ENCODE measurements at places on chromosomes 7 and 10.
A peak's percentile ranks its signal among the peaks of the same experiment; 100 is the strongest.

GRCh38 chr7:11665357-11665756 is 166.6 kb downstream of the THSD7A start:
- DNase-seq: no peak

DNA sequence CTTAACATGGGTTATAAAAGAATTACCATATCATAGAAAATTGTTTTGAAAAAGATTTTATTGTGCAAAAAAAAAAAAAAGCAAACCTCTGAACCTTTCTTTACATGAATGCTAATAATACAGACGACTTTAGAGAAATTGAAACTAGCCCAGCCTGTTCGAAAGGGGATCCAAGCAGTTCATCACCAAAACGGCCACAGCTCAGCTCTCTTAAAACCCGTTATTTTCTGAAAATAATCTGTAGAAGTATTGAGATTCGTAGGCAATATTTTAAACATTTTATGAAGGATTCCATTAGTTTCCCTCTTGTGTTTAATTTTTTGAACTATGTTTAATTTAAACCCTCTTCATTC is 9.9 kb upstream of the GSAP start:
- DNase-seq: no peak

GRCh38 chr10:1074748-1075308 is 18.6 kb downstream of the WDR37 start:
- no peak for DNase-seq

GRCh38 chr7:106515321-106515720 is 145.6 kb downstream of the CCDC71L start:
- no peak for DNase-seq

- DNase-seq: no peak
Measured at GRCh38 chr7:71696511-71696910, 564.6 kb downstream of the GALNT17 start.

DNA sequence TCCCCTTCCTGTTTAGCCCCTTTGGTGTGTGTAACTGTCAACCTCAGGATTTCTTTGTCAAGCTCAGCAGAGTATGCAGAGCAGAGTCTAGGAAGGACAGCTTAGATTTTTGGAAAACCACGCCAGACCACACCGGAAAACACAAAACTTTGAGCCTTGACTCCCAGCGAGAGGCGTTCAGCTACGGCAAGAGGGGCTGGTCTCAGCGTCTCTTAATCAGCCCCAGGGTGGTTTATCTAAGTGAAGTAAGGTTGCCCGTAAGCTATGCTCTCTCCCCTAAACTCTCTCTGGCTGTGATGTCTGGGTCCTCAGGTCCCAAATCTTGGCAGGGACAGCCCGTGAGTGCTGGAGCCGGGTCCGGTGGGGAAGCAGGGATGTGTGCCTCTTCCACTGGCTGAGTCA is 230.9 kb downstream of the KLF6 start:
- no peak for DNase-seq

DNA sequence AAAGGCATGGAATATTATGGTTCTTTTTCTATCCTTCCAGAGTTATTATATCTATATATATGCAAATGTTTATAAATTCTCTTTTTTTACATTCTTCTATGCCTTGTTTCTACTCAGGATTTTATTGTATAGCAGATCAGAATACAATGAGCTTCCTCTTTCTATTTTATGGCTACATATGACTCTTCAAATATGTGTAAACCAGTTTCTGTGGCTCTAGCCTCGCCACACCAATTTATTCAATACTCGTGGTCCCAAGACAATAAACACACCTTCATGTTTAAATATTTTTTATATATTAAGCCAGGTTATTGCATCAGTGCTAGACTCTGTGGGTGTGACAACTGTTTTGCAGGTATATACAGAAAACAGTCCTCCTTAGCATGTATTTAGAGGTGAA is 237.5 kb upstream of the MKLN1 start:
- no peak for DNase-seq

DNA sequence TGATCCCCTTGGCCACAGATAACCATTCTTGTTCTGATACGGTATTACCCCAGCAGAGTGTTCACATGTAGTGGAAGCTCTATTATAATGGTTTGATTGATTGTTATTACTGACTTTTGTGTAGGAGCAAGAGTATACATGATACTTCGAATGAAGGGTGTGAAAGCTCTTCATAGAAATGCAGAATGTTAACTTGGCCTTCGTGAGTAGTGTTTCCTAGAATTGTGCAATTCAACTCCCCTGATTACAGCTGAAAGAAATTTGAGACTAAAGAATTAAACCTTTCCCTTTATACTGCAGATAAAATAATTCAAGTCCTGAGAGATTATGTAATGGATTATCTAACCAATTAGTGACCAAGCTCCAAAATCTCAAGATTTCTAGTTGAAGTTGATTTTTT is 38.2 kb downstream of the MKLN1 start:
- DNase-seq: no peak

DNA sequence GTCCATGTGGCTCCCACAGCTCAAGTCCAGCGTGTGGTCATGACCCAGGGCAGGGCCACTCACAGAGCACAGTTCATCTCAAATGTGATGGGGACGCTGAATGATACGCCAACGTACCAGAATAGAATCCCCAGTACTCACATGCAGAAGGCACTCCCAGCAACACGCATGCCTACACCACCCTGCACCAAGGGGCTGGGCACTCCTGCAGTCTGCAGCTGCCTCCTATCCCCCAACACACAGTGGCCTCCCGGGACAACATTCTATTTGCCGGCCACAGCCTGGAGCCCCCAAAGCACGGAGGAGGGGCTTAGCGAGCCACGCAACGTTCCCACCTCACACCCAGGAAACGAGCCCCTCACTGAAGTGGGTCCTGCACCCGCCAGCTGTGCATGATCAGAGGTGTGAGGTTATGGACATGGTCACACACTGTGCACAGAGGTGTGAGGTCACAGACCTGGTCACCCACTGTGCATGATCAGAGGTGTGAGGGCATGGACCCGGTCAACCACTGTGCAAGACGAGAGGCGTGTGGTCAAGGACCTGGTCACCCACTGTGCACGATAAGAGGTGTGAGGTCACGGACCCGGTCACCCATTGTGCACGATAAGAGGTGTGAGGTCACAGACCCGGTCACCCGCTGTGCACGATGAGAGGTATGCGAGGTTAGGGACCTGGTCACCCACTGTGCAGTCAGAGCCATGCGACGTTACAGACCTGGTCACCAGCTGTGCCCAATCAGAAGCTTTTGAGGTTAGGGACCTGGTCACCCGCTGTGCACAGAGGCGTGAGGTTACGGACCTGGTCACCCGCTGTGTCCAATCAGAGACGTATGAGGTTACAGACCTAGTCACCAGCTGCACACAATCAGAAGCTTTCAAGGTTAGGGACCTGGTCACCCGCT is 182.8 kb downstream of the DIP2C start:
- no peak for DNase-seq

DNA sequence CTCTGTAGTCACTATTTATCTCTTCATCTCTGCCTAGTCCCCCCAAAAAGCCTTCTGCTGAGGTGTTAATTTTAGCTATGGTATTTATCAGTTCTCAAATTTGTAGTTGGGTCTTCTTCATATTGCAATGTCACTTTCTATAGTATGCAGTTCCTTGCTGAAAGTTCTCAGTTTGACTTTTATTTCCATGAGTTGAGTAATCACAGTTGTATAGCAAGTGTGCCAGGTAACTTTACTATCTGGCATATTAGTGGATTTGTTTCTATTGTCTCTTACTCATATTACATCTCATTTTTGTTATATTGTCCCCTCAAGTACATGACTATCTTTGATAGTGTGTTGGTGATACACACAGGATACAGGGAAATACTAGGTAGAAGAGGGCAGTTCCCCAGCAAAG is 152.8 kb downstream of the CUBN start:
- no peak for DNase-seq

DNA sequence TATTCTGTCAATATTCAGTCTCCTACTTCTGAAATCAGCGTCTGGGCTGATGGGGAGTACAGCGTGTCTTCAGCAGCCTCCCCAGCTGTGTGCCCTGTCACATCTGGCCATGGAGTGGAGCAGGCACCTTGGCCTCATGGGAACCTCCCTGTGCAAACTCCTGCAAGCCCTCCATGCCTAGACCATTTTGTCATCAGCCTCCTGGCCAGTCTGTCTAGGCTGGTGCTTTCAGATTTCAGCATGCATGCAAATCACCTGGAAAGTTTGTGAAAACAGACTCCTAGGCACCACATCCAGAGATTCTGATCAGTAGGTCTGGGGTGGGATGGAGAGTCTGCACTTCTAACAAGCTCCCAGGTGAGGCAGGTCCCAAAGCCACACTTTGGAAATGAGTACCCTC is 26.2 kb upstream of the CCSER2 start:
- no peak for DNase-seq

- DNase-seq: no peak
Measured at GRCh38 chr10:43415544-43415943, 6.6 kb upstream of the HNRNPF start.

GRCh38 chr10:31838065-31838464 is 90.6 kb downstream of the ARHGAP12 start:
- no peak for DNase-seq

DNA sequence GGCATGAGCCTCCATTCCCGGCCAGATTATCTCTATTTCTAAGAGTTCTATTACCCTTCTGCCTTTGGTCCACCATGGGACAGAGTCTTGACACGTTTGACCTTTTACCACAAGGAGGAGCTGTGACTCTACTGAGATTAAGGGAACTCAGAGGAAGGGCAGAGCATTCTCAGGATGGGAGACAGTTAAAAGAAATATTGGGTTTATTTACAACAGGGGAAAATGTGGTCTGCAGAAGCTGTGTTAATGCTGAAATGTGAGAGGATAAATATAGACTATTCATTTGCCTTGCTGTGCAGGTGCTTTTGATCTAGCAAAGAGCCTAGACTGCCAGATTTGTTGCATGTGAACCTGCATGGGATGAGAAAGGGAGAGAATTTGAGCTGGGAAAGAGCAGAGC is 45.8 kb upstream of the PRSS58 start:
- no peak for DNase-seq

GRCh38 chr10:72740528-72740927 is 48.6 kb downstream of the MCU start:
- no peak for DNase-seq

- DNase-seq: peak; percentile 67
Measured at GRCh38 chr7:30740417-30741181, 11.3 kb upstream of the INMT start.

GRCh38 chr7:155188821-155189581 is 108.7 kb upstream of the INSIG1 start:
- no peak for DNase-seq

DNA sequence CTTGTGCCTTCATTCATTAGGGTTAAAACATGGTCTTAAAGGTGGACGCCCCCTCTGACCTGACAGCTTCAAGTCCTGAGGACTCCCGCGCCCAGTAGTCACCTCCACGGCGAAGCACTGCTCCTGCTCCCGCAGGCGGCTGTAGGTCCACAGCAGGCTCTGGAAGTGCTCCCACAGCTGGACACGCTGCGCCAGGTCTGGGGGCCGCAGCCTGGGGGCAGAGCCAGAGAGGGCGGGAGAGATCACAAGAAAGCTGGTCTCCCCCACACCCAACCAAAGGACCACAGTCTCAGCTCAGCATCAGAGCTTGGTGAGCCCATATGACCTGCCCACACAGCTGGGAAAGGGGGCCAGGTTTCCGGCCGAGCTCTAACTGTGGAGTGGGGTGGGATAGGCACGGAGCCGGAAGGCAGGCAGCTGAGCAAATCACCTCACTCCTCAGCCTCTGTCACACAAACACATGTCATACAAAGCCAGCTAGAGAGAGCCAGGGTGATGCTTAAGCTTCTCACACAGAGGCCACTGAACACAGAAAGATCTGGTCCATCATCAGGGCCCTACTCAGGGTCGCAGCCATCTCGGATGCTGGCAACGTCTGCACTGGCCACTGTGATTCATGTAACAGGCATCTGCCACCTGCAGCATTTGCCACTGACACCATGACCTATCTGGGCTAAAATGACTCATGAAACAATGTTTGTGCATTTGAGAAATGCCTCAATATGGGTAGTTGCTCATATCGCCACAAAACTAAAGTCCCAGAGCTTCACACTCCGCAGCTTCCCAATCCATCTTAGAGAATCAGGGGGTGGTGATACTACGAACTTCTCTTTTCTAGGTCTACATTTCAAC is 12.6 kb downstream of the HPS1 start:
- no peak for DNase-seq

GRCh38 chr10:97243836-97244235 is 48.6 kb downstream of the ARHGAP19 start:
- no peak for DNase-seq

DNA sequence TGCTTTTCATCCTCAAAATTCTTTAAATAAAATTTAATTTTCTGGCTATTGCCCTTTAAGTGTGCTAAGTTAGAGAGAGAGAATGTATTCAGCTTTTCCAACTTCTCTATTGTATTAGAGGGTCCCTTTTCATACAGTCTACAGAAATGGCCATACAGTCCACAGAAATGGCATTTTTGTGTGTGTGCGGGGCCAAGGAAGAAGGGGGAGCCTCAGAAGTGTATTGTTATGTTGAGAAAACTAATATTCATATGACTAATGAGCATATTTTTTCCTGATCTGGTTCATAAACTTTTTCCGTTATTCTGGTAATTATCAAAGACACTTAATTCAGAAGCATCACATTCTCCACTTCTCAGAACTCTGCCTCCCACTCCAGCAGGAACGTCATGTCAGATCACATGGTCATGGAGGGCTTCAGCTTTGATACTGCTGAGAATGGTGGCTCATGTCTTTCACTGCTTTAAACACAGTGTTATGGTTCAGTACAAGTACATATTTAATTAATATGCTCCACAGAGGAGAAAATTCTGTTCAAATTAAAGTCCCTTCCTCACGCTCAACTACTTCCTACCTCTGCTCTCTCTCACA is 37.1 kb downstream of the ELMO1 start:
- no peak for DNase-seq

DNA sequence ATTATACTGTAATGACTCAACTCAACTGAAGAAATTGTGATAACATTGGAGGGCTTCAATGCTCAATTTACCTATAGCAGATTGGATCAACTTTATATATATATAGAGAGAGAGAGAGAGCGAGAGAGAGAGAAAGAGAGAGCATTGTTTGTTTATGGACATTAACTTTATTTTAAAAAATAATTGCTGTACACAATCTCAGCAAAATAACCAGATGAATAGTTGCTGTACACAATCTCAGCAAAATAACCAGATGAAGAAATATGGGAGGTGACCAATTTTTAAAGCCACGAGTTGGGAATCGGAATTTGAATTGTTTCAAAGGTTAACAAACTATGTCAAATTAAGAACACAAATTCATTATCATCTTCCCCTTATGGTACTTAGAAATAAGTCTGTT is 319.9 kb downstream of the NXPH1 start:
- no peak for DNase-seq

- DNase-seq: no peak
Measured at GRCh38 chr10:23448802-23449570, 10.1 kb downstream of the OTUD1 start.

GRCh38 chr10:35359873-35360272 is 23.6 kb downstream of the CCNY start:
- DNase-seq: no peak

DNA sequence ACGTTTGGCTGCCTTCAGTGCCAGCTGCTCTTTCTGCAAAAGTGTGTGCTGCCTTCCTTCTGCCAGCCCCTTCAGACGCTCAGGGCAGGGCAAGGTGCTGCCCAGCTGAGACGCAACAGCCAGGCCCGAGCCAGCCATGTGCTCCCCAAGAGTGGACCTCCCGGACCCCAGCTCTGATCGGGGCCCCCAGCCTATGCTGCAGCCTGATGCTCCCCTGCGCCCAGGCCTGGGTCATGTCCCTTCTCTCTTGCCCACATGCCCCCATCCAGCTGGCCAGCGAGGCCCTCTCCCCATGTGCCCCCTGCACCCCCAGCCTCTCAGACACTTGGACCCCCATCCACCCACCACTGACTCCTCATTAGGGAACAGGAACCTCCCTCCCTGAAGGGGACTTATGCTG is 17.8 kb downstream of the WDR86 start:
- no peak for DNase-seq

- no peak for DNase-seq
Measured at GRCh38 chr10:119525116-119525515, 17.4 kb downstream of the RGS10 start.

All from omental fat pad (tissue), 4 donors.